SK-N-SH treated with all-trans-retinoic acid at 6 μM for 48 hours (cell line): ENCODE measurements at places on chromosomes 11 and 22.

- no peak for ATAC-seq
Measured at GRCh38 chr11:102716527-102716926, 8.2 kb downstream of the MMP8 start.

DNA sequence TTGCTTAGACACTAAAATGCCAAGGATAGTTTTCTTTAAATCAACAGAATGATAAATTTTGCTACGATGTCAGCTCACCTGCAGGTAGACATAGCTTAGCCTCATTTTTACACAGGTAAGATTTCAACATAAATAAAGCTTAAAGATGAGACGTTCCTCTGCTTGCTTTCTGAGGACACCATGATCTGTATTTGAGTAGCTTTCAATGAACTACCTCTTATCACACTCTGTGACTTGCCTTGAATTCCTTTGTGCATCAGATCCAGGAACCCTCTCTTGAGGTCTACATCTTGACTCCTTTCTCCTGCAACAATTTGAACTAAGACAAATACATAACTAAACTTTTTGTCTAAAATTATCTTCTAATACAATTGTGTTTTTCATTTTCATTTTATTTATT lies 26.1 kb upstream of the OR8I2 start:
- ATAC-seq: no peak

DNA sequence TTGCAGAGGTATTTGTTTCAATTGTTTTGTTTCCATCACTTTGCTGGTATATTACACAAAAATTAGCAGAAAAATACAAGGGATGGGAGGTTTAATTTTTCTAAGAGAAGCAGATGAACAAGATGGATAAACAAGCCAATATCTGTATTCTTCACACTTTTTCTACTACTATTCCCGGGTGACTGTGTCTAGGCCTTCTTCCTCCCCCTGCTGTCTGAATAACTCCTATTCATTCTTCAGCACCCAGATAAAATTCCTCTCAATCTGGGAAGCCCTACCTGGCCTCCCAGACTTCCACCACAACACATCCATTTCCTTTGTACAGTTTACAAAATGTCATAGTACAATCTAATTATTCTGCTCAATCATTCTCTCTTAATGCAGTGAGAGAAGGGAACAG lies 666.6 kb upstream of the TENM4 start:
- ATAC-seq: no peak

- no peak for ATAC-seq
Measured at GRCh38 chr11:10911907-10912306, 54.1 kb upstream of the ZBED5 start.

- peak; percentile 100 for ATAC-seq
Measured at GRCh38 chr11:95254131-95254704, 23.2 kb upstream of the SESN3 start.

GRCh38 chr22:24706732-24707469 lies 67.6 kb downstream of the PIWIL3 start:
- ATAC-seq: no peak

DNA sequence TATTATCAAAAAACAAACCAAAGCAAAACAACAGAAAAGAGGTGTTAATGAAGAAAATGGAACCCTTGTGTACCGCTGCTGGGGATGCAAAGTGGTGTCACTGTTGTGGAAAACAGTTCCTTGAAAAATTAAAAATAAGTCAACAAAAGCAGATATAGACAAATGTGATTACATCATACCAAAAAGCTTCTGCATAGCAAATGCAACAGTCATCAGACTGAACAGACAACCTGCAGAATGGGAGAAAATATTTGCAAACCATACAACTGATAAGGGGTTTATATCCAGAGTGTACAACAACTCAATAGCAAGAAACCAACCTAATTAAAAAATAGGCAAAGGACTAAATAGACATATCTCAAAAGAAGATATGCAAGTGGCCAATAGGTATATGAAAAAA lies 22.9 kb upstream of the CARS1 start:
- no peak for ATAC-seq

- ATAC-seq: no peak
Measured at GRCh38 chr11:36696550-36696949, 98.5 kb upstream of the RAG2 start.

- no peak for ATAC-seq
Measured at GRCh38 chr11:118417801-118418200, 16.4 kb downstream of the ATP5MG start.

DNA sequence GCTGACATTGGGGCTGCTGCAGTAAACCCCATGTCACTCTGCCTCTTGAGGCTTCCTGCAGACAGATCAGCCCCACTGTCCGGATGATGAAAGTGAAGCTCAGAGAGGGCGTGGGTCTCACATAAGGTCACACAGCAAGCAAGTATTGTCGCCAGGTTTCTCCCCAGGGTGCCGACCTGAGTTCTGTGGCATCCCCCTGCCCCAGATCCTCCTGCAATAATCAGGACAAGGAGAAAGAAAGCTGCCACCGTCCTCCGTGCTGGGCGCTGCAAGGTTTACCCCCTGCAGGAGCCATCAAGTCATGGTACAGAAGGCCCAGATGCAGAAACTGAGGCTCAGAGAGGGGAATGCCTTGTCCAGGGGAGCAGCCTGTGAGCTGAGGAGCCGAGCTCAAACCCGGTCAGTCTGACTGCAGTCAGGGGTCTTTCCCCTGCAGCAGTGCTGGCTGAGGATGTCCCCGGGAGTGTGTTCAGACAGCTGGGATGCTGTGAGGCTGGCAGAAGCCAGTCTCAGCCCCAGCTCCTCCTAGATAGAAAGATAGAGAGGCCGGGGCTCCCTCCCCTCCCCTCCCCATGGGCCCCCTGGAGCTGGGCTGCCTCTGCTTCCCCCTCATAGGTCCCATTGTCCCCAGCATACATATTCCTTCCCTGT lies 13.2 kb downstream of the EMID1 start:
- ATAC-seq: no peak

DNA sequence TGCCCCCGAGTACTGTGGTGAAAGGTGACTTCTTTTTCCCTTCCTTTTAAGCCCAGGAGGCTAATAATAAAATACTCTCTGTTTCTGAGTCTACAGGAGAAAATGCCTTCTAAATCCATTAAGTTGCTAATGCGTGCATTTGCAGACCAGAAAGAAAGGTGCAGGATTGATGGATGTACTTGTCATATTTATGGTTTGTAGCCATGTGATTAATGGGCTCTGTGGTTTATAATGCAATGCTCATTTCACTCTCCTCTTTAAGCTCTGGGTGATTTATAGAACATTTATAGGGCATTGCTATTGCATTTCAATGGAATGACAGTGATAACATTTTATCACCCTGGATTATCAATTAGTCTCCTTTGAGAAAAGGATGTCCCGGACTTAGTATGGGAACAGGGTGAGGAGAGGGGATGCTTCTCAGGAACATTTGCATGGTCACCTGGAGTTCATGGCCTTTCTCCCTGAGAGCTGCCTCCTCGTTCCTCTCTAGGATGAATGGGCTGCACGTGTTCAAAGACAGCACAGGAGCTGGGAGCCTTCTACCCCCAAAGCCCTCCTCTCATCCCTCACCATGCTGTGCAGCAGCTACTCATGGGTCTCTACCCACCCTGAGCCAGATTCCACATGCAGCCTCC lies 82.8 kb upstream of the HMGXB4 start:
- ATAC-seq: no peak

DNA sequence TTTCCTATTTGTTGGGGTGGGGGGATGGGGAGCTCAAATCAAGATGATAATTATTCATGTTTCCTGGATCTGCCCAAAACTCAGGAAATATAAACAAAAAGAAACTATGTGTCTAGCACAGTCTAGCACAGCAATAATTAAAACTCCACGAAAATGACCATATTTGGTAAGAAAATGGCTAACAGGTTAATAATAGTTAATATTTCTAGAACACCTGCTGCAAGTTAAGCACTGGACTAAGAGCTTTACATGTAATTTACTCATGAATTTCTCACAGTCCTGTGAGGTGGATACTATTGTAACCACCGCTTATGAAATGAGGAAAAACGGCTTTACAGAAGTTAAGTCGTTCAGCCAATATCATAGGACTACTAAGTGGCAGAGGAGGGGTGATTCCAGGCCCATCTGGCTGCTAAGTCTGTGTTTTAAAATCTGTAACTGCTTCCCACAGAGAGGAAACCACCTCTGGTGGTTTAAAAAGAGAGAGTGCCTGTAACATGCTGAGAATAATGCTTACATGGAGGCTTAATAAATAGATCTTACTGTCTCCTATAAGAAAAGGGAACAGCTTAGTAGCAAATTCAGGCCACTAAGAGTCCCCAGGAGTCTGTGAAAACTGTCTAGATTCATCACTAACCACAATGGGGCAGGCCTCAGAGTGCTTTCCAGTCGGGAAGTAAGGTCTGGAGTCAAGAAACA lies 11.0 kb upstream of the AMOTL1 start:
- no peak for ATAC-seq

- ATAC-seq: no peak
Measured at GRCh38 chr22:19401483-19401882, 30.1 kb downstream of the HIRA start.

DNA sequence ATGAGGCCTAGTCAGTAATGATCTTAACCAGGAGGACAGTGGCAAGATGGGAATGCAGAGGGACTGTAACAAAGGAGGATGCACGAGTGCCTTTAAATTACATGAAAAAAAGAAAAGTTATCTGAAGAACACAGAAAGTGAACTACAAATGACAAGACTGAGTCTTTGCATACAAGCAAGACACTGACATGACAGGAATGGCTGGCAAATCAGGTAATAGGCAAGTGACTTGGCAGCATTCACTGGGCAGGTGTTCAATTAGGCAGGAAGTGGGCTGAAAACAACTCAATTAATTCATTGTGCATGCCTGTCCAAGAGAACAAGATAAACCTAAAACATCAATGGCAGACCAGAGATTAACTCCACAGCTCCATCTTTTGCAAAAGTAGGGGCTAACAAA lies 24.0 kb downstream of the SMCO4 start:
- no peak for ATAC-seq

DNA sequence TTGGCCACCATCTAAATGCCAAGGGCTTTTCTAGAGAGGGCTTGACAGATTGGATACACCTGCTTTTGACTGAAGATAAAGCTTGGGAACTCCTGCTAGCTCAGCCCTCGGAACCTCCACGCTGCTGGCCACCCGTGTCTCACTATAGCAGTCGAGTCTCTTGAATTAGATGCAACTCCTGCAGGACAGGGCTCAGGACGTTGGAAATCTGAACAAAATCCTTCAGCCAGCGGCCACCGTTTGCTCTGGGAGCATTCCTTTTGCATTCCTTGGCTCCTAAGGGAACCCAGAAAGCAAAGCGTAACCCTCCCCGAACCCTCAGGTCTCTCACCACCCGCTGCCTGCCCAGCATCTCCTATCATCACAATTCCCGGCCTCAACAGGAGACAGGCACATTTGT lies 77.8 kb downstream of the GRIK4 start:
- ATAC-seq: no peak
